Hematopoietic multipotent progenitor cell (in vitro differentiated cells): ENCODE measurements at places on chromosomes 7 and 10. TPM values are rescaled to one million over a fixed set of nuclear protein-coding genes. Genes with fewer than 3 reads are reported as not detected.

NEBL gene
- 0.27 TPM for total RNA-seq

HTR7 gene
- total RNA-seq, result 0.27 TPM

UPK3B gene
- 1.1 TPM for total RNA-seq

CALY gene
- total RNA-seq, result not detected

DOCK1 gene
- 27.5 TPM for total RNA-seq
